ENCODE measurements at places on chromosomes 4 and X.

GRCh38 chr4:37980246-37980645, 20.0 kb downstream of the PTTG2 start:
- H3K27me3 ChIP-seq, result no peaks in the 10 kb centered on the region
- no peak for DNase-seq
- no peak overlapping the region for H3K4me3 ChIP-seq

DNA sequence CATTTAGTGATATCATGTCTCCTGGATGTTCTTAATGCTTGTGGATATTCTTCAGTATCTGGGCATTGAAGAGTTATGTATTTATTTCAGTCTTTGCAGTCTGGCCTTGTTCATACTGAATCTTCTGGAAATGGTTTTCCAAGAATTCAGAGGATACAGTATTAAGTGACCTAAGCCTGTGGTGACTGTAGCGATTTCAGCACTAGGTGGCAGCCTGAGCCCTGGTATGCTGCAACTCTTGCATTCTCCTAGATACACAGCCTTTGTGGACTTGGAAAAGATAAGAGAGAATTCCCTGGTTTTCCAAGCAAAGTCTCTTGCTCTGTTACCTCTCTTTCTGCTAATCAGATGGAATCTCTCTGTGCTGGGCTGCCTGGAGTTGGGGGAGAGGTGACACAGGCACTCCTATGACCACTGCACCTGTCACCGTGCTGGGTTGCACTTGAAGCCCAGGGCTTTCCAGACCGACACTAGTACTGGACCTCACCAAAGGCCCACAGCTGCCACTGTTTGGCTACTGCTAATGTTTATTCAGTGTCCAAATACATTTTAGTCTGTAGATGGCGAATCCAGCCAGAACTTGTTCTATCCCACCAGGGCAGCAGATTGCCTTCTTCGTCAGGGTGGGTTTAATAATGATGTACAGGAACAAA, 19.3 kb upstream of the SPIN2A start:
- no peaks in the 10 kb centered on the region for H3K4me1 ChIP-seq
- DNase-seq, result no peak
- no peak overlapping the region for H3K4me3 ChIP-seq

GRCh38 chrX:121479406-121479805, 432.0 kb downstream of the GLUD2 start:
- no peak overlapping the region for H3K4me3 ChIP-seq
- H3K27me3 ChIP-seq, result no peaks in the 10 kb centered on the region
- no peaks in the 10 kb centered on the region for H3K36me3 ChIP-seq
- H3K27ac ChIP-seq, result no peak overlapping the region

GRCh38 chrX:3295731-3296130, 50.7 kb downstream of the MXRA5 start:
- DNase-seq, result no peak
- H3K4me3 ChIP-seq, result no peak overlapping the region
- H3K27ac ChIP-seq, result no peak overlapping the region
- no peaks in the 10 kb centered on the region for H3K4me1 ChIP-seq

DNA sequence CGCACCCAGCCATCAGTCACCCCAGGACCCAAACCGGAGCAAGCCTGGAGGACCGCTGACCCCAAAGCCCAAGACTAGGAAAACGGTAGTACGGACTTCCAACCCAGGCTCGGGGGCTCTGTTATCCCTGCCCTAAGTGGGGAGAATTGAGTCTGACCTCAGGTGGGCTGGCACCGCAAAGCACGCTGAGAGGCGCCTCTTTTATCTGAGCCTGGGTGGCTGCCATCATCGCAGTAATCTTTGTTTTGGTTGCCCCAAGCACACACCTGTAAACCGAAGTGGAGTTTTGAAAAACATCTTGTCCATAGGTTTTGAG, 894 bp upstream of the SH3RF1 start:
- DNase-seq, result no peak
- H3K4me1 ChIP-seq, result peaks cover 53% of the 10 kb centered on the region
- H3K36me3 ChIP-seq, result no peaks in the 10 kb centered on the region
- peak overlapping the region; percentile 84 for H3K27ac ChIP-seq
- peak overlapping the region; percentile 85 for H3K4me3 ChIP-seq

- no peak for DNase-seq
- H3K27me3 ChIP-seq, result no peaks in the 10 kb centered on the region
- no peaks in the 10 kb centered on the region for H3K4me1 ChIP-seq
- no peaks in the 10 kb centered on the region for H3K36me3 ChIP-seq
Observed at GRCh38 chrX:31099536-31100090, 27.8 kb upstream of the FTHL17 start.

- no peaks in the 10 kb centered on the region for H3K36me3 ChIP-seq
- DNase-seq, result no peak
- H3K4me3 ChIP-seq, result no peak overlapping the region
- H3K4me1 ChIP-seq, result no peaks in the 10 kb centered on the region
- H3K27ac ChIP-seq, result no peak overlapping the region
- no peaks in the 10 kb centered on the region for H3K27me3 ChIP-seq
Observed at GRCh38 chrX:111180750-111181240, 84.8 kb downstream of the PAK3 start.

DNA sequence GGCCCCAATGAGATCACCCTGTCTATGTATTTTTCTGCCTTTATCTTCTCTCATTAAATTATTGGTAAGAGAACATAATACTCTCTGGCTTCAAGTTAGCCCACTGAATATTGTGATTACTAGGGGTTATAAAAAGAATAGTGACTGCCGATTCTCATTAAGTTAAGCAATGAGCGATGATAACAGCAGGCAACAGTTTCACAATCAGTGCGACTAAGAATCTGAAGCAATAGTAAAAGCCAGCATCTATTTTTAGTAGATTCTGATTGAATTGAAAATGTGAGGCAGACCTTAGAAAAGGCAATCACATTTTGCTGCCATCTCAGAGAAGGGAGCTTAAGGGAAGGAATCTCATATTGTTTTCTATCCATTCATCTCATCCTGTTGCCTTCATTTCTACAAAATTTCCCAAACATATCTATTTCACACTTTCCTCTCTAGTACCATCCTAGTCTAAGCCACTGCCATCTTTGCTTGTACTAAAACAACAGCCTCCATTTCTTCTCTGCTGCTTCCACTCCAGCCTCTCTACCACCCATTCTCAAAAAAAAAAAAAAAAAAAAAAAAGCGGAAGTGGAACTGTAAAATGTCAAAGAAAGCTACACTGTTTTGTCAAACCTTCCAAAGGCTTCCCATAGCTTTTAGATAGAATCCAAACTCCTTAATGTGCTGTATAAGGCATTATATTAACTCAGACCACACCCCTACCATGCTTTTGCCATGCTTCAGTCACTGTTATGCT, 17.4 kb downstream of the GABRA4 start:
- H3K36me3 ChIP-seq, result no peaks in the 10 kb centered on the region
- DNase-seq, result no peak
- H3K4me3 ChIP-seq, result no peak overlapping the region
- no peaks in the 10 kb centered on the region for H3K4me1 ChIP-seq
- no peaks in the 10 kb centered on the region for H3K27me3 ChIP-seq
- no peak overlapping the region for H3K27ac ChIP-seq

DNA sequence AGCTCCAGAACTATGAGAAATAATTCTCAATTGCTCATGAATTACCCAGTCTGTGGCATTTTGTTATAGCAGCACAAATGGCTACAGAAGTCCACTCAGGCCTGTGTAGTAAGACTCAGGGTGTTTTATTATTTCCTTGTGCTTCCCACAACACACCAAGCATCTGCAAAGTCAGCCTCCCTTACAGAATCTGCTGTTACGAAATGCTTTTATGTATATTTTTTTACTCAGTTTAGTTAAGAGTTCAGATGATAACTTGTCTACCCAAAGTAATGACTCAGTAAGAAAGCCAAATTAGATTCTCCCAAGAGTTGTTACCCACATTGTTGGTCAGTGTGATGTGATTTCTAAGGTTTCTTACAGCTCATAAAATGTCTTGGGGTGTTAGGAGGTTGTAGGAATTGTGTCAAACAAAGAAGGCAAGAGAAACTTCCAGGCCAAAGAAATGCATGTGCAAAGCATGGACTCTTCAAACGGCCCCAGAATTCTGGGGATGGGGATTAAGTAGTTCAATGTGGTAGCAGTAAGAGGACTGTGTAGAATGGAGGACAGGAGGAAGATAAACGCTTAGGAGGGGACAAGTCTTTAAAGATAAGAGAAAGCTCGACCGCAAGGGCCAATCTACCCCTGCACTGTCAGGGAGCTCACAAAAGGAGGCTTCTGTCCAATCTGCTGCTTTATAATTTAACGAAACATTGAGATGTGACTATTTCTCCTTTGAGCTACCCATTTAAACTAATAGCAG, 35.4 kb upstream of the TMEM184C start:
- no peaks in the 10 kb centered on the region for H3K27me3 ChIP-seq
- DNase-seq, result no peak
- no peaks in the 10 kb centered on the region for H3K36me3 ChIP-seq
- H3K27ac ChIP-seq, result no peak overlapping the region
- H3K4me3 ChIP-seq, result no peak overlapping the region
- no peaks in the 10 kb centered on the region for H3K4me1 ChIP-seq

Data from spleen (tissue), 13 donors.